ENCODE measurements at places on chromosomes 2 and 18. TPM values are rescaled to one million over a fixed set of nuclear protein-coding genes. Genes with fewer than 3 reads are reported as not detected.

GRCh38 chr2:29881089-29881730 is 40.2 kb downstream of the ALK start:
- DNase-seq = no peak

The FBXO15 gene
- 2.0 TPM for total RNA-seq

The IL37 gene
- total RNA-seq = not detected

DNA sequence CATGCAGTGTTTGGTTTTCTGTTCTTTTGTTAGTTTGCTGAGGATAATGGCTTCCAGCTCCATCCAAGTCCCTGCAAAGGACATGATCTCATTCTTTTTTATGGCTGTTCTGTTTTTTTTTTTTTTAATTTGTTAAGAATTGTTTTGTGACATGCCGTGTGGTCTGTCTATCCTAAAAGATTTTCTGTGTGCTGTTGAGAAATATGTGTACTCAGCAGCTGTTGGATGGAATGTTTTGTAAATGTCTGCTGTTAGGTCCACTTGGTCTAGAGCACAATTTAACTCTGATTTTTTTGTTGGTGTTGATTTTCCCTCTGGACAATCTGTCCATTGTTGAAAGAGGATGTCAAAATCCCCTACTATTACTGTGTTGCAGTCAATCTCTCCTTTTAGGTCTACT is 80.4 kb upstream of the WDR75 start:
- DNase-seq = no peak

GRCh38 chr2:238458651-238459050 is 31.9 kb downstream of the ASB1 start:
- DNase-seq = no peak

The AGXT gene
- total RNA-seq = not detected

- DNase-seq = peak; percentile 67
These were observed at the start of gene EMX1 for GRCh38 chr2:72917138-72917876. EMX1 (plus strand) TSS chr2:72917519; CDS start chr2:72917853, 334 bp downstream.

The CD28 gene
- total RNA-seq = not detected

DNA sequence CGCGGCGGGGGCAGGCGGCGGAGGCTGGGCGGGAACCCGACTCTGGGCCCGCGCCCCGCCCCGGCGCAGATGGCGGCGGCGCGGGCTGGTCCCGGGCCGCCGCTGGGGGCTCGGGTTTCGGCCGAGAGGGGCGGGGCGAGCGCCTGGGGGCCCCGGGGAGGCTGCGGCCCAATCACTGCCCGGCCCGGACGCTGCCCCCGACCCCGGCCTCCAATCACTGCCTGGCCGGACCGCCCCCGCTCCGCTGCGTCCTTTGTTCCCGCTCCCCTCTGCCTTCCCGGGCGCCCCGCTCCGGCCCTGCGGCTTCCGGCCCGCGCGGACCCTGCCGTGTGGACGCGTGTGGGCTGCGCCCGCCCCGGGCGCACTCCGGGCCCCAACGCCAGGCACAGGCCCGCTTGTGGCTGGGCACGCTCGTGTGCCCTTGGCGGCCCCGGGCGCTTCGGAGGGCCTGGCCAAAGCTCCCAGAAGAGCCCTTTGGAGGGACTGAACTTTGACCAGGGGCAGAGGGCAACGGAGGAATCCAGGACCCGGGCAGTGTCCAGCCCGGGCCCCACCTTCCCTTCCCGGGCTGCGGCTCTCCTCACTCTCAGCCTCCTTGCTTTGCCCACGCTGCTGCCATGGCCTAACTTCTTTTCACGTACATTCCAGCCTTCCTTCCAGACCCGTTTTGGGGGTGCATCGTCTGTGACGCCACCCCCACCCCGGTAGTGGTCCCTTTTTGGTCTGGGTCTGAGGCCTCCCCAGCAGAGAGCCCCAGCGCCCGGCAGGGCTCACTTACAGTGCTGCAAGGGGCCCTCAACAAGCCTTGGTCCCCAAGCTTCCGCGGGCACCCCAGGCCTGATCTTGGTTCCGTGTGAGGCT is 27.1 kb upstream of the PTMA start:
- DNase-seq = no peak

The SCLY gene
- 16.7 TPM for total RNA-seq

The NEB gene
- total RNA-seq = 0.51 TPM

The EVA1A gene
- total RNA-seq = 281 TPM

GRCh38 chr2:111640480-111640879 is 243.5 kb downstream of the ANAPC1 start:
- no peak for DNase-seq

The FAM161A gene
- 0.88 TPM for total RNA-seq

The C1GALT1C1L gene
- total RNA-seq = 3.0 TPM

GRCh38 chr2:95349568-95350322 is 52.6 kb downstream of the KCNIP3 start:
- DNase-seq = no peak

DNA sequence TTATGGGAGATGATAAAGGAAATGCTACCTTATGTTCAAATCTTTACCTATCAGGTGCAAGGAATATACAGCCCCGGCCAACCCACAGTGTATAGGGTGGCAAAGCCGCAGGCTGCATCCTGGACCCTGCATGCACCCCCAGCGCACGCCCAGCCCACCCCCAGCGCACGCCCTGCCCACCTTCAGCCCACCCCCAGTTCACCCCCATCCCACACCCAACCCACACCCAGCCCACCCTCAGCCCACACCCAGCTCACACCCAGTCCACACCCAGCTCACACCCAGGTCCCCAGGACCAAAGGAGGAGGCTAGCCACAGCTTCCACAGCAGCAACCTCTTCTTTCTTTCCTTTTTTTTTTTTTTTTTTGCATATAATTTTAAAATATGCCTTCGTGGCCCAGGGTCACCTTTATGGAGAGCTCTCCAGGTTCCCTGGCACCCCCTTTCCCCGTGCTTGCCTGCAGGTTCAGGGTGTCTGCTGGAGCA is 120.9 kb downstream of the PTGR3 start:
- DNase-seq = no peak

DNA sequence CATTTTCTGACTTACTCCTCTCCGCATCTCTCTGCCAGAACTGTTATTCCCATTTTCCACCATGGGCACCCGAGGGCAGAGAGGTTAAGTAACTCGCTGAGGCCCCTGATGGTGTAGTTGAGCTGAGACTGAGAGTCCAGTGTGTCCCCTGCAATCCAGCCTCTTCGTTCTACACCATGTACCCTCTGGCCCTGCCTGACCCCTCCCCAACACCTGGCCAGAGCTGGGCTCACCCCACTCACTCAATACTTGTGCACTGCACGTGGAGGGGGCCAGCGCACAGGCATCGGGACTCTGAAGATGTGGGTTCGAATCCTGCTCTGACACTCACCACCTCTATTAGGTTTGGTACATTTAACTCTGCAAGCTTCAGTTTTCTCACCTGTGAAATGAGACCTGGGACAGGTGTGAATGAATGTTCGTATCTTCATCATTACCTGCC is 24.3 kb upstream of the FOSL2 start:
- no peak for DNase-seq

Data from Caki2 (cell line).